Central memory CD4-positive, alpha-beta T cell (primary cell): ENCODE measurements at places on chromosomes 7 and 10.

GRCh38 chr7:42982604-42983115, 50.5 kb downstream of the MRPL32 start:
- DNase-seq = no peak

- DNase-seq = no peak
Measured at GRCh38 chr7:122691569-122692235, 7.2 kb downstream of the RNF133 start.

- no peak for DNase-seq
Measured at GRCh38 chr7:129169171-129169671, 19.2 kb upstream of the SMO start.

GRCh38 chr7:100914879-100915447, 19.3 kb upstream of the ACHE start:
- no peak for DNase-seq

DNA sequence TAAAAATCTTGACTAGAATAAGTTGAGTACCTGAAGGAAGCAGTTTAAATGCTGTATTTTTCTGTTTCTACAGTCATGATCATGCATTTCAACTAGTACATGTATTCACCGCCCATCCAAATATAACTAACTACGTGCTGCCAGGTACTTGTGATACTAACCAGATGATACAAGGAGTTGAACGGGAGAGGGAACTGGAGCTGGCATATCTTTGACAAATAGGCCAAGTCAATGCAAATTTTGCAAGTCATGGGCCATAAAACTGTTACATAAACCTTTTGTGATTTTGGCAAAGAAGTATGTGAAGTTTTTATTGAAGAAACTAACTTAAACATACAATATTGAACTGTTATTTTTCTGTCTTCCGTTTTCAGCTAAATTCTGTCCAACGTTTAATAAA, 14.5 kb downstream of the NUP42 start:
- DNase-seq = no peak

GRCh38 chr10:93352638-93353383, 129.3 kb downstream of the MYOF start:
- peak; percentile 32 for DNase-seq

DNA sequence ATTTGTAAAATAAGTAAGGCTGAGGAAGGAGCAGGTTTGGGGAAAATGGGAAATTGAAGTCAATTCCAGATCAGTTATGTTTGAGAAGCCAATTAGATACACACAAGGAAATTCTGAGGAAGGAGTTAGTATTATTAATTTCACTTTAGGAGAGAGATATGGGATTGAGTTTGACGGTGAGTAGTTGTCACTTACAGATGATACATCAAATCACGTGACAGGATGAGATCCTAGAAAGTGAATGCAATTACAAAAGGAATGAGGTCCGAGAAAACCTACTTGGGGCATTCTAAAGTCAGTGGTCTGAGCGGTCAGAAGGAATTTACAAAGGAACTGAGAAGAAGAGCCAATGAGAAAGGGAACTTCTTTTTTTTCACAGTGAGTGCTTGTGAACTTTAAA, 364.3 kb upstream of the TMEM229A start:
- DNase-seq = no peak

DNA sequence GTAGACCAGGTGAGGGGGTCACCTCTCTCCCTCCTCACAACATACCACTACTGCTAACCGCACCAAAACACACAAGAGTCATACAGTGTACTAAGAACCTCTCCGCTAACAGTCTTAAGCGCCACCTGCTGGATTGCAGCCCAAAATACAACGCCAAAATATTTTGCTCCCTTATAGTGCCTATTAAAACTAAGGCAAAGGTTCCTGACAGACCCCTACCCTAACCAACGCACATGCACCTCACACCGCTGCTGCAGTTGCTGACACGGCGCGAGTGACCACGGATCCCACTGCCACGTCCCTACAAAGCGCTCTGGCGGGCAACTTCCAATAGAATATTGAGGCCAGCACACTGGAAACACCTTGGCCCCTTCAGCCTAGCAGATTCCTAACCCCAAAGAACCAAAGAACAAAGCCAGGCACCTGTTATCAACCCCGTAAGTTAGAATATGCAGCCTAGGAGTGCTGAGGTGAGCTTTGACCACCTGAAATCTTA, 563.6 kb upstream of the SEMA3D start:
- DNase-seq = no peak

- DNase-seq = no peak
Measured at GRCh38 chr10:80599424-80599847, 61.7 kb downstream of the SH2D4B start.

DNA sequence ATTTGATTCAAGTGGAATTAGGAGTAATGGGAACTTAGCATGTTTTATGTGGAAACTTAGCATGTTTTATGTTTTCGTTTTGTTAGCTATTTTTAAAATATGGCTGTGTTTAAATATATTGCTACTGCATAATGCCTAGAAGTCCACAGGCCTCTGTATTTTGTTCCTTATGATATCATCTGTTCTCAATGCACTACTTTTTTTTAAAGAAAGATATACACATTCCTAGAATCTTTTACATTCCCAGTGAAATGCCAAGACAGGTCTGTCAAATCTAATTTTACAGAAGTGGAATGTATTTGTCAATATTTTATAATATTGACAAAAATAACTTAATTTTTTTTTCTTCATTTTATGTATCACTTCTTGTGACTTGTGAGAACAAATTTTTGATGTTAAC, 51.6 kb downstream of the ST7 start:
- DNase-seq = no peak

GRCh38 chr10:20128811-20129210, 312.6 kb downstream of the PLXDC2 start:
- DNase-seq = no peak

DNA sequence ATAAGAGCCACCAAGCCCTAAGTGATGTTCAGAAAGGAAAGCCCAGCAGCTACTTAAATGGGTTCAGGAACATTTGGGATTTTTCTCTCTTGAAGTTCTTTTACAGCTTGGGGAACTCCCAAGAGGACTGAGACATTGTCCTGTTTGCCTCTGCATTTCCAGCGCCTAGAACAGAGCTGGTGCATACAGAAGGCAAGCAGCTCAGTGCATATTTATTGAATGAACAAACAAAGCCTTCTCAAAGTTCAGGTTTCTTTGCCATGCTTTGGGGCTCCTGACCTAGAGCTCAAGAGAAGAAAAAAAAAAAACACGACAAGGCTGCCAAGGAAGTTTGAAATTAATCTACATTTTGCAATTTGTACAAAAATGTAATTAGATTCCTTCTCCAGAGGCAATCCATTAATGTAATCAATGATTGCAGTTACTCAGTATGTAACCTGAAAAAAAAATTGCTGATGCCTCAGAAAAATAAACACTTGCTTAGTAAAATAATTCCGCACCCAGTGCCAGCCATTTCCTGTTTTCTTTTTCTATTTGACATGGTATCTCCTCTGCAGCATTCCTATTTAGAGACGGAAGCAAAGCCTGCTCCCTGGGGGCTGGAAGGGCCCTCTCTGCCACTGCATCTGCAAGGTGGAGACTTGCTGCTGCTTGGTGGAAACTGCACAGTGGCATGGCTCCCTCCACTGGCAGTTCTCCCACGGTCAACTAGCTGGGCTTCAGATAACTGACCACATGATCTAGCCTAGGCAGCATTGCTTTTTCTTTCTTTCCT, 157.3 kb downstream of the TMEM178B start:
- DNase-seq = no peak

GRCh38 chr7:137110091-137110509, 233.4 kb downstream of the PTN start:
- DNase-seq = no peak

DNA sequence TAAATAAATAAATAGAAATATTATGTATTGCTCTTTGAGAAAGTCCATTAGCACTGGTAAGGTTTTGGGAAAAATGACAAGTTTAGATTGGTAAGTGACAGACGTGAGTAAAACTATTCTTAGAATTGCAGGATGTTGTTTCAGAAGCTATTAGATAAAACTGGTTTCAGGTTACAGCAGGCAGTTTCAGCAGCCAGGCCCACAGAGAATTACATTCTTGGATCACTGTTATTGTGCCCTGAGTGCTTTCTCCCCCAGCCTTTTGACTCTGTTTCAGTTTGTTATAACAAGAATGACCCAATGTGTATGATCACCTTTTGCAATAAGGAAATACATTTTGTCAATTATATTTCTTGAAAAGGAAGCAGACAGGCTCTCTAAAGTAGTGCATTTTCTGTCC, 86.5 kb downstream of the DKK1 start:
- DNase-seq = no peak

DNA sequence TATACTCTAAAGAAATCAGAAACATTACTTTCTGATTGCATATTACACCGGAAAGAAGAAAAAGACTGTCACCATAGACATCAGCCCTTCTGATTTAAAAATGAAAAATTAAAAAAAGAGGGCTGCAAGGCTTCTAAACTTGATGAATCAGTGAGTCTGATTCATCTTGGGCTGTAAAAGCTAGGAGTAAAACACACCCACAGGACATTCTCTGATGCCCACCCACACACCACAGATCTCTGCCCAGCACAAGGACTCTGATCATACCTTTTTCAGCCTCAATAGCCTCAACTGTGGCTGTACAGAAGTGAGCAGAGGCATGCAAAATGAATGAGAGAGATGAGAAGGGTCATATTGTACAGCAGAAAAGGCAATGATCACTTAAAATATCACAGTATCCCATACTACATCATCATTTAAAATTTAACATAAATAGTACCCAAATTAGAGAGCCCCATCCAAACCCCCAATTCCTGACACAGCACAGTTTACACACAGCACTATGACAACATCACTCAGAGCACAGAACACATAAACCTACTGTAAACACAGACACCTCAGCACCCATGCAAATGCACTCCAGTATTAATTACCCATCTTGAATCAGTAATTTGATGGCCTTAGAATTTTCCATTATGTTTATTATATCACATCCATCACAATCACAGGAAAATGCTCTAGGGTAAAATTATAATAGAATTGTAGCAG, 6.4 kb upstream of the MSS51 start:
- DNase-seq = no peak

GRCh38 chr10:21976739-21977138, 26.8 kb downstream of the DNAJC1 start:
- DNase-seq = no peak

GRCh38 chr10:5467207-5467535, 32.2 kb downstream of the CALML5 start:
- DNase-seq = no peak

- DNase-seq = no peak
Measured at GRCh38 chr7:56063500-56063881, 595 bp upstream of the SUMF2 start.

DNA sequence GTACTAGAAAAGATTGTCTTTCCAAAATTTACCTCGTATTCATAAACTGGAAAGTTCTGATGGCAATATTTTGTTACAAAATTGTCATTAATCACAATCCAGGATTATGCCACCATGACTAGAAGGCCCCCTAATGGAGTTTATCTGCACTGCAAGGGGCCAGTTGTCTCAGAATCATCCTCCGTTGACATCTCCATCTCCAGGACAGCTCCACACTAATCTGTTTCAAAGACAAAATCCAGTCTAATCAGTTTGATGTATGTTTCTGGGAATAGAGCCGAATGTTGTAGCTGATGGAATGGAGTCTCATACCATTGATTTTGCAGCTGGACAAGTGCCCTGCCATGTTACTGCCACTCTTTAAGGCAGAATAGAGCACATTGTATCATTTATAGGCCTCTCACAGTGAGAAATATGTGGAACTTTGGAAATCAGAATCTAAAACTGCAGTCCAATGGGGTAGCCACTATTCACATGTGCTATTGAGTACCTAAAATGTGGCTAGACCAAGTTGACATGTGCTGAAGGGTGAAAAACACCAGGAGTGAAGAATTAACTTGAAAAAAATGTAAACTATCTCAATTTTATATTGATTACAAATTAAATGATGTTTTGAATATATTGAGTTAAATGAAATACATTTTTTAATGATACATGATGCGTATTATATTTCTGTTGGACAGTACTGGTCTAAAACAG, 38.3 kb upstream of the TOMM7 start:
- peak; percentile 9 for DNase-seq

DNA sequence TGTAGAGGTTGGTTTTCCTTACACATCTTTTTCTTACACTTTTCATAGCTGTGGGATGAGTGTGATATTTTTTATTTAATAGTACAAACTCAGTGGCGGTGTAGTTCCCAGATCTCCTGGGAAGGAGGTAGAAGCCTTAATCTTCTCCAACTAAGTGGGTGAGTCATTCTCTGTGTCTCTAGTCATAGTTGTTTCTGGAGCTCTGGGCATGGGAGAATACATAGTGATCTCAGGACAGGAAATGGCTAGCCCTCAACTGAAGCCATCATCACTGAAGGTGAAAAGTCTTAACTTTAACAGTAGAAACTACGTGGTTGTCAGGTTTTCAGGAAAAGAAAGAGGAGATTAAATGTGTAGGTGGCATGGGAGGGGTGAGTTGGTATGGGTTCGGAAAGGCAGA, 319.4 kb upstream of the FZD8 start:
- no peak for DNase-seq

DNA sequence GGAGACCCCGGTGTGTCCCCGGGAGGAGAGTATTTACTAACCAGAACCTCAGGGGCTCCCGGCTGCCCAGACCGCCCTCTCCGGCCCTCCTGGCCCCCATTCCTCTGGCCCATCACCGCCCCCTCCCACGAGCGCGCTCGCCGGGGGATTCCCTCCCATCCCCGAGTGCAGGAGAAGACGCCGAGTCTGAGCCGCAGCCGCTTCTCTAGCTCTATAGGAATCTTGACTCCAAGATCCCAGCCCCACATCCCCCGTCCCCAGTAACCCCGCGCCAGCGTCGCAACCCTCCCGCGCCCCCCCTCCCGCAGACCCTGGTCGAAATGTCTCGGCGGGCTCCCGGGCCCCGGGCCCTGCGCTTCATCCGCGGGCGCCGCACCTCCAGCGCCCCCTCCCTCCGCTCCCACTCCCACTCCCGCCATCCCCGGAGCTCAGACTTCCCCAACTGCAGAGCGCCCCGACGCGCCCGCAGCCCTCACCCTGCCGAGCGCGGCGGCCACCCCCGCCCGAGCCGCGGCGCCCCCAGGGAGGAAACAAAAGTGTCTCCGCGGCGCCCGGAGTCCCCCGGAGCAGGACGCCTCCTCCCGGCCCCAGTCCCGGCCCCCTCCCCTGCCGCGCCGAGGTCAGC, 541 bp downstream of the ELMO1 start:
- DNase-seq = peak; percentile 33

DNA sequence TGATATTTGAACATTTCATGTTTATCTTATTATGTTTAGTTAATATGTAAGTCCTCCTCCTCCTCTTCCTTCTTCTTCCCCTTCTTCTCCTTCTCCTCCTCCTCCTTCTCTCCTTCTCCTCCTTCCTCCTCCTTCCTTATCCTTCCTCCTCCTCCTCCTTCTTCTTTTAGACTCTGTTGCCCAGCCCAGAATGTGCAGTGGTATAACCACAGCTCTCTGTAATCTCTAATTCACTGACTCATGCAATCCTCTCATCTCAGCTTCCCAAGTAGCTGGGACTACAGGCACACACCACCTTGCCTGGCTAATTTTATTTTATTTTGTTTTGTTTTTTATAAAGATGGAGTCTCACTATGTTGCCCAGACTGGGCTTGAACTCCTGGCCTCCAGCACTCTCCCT, 83.4 kb upstream of the ODAD2 start:
- no peak for DNase-seq

DNA sequence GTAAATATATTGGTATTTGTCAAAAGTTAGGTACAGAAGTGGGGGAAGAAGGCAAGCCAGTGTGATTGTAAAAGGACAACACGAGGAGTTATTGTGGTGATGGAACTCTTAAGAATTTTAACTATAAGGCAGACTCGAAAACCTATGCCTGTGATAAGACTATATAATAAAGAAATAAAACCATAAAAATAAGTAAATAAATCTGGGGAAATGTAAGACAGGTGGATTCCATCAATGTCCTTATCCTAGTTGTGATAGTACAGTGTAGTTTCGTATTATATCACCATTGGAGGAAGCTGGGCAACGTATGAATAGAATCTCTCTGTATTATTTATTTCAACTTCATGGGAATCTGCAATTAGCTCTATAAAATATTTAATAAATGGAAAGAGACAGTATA, 395.7 kb downstream of the CDC14C start:
- no peak for DNase-seq
